CD8-positive, alpha-beta memory T cell (primary cell): ENCODE measurements at places on chromosomes 2 and 18.

DNA sequence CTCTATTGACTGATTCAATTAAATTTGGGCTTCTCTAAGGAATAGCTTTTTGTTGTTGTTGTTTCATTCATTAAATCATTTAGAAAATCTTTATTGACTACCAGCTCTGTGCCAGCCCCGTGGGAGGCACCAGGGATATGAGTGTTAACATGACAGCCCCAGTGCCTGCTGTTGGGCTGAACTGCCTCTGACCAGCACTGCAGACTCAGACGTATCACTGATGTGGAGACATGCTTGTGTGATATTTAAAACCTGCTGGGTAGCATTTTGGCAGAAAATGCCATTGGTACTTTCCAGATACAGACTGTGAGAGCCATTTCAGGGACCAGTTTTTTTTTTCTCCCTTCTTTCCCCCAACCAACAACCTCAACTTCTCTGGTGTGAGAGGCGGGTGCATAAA lies 38.6 kb upstream of the KCNF1 start:
- no peak for DNase-seq

- no peak for DNase-seq
Measured at GRCh38 chr2:132473174-132473883, 56.7 kb downstream of the GPR39 start.

GRCh38 chr2:136156411-136156810 lies 38.5 kb upstream of the CXCR4 start:
- DNase-seq, result no peak

DNA sequence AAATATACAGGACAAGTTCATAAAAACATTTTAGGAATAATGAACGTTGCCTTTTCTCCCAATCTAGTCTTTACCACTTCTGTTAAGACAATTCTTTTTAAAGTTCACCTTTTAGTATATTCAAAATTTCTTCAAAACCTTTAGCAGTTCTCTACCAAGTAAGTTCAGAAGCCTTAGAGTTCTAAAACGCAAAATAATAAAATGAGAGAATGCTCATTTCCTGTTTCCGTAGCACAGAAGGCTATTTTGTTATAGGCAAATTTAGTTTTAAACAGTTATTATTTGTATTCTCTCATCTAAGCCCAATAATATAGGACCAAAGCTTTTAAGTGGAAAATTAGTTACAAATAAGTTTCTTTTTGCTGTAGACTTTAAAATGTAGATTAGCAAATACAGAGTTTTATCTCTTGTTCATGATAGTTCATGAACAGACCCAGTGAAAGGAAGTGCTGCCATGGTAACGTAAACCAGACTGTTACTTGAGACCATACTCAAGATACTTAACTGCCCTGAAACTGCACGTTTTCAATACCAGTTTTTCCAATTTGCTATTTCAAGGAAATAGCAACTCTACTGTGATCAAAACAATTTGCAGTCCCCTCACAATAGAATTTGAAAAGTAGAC lies 173.1 kb upstream of the STON1 start:
- no peak for DNase-seq

DNA sequence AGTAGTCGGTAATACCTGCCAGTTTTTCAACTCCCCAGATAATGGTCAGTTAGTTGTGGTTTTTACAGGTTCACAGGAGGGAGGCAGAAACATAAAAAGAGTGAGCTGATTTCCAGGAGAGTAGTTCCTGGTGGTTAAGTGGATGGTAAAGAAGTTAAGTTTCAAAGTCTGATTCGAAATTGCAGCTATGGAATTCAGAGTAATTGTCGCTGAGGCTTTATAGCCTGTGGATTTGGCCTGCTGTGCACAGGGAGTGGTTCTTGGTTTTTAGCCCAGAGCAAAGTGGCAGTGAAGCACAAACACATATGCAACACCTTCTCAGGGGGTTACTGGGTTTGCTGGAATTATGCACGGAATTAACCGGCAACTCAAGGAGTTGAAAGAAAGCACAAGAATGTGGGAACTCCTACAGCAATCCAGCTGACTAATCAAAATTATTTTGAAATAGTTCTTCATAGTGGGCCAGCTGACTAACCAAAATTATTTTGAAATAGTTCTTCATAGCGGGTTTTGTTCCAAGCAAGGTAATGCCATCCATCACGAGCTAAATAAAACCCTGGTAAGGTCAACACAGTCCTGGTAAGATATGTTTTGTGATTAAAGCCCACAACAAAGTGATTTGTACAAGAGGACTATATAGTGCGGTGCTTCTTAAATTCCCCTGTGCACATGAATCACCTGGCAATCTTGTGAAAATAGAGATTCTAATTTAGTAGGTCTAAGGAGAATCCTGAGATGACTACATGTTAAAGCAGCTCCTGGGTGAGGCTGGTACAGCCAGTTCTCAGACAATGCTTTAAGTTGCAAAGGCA lies 94.4 kb downstream of the SGPP2 start:
- no peak for DNase-seq

GRCh38 chr18:51039138-51040112 lies 9.4 kb downstream of the SMAD4 start:
- DNase-seq, result no peak

GRCh38 chr2:17475286-17475685 lies 43.0 kb downstream of the RAD51AP2 start:
- DNase-seq, result no peak

DNA sequence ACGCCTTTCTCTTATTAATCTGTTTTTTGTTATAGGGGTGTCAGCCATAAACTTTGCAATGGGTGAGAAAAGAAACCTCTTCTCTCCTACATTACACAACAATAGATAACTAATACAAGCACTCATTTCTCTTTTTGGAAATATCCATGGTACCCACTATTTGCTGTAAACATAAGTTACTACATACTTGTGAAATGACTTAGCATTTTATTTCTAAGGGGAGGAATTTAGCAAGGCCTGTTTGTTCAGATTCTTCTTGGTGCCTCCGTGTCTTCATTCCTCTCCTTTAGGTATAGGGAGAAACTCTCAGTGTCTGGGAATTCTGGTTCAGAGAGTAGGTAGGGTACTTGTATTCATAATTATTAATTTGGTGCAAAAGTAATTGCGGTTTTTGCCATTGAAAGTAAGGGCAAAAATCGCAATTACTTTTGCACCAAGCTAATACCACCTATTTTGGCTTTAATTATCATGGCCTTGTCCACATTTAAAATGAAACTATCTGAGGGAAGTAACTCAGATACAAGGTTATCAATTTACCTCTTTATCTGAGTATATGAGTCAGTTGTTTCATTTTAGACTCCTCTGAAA lies 134.8 kb downstream of the MREG start:
- no peak for DNase-seq

- DNase-seq, result no peak
Measured at GRCh38 chr2:68880213-68880612, 9.0 kb upstream of the BMP10 start.

DNA sequence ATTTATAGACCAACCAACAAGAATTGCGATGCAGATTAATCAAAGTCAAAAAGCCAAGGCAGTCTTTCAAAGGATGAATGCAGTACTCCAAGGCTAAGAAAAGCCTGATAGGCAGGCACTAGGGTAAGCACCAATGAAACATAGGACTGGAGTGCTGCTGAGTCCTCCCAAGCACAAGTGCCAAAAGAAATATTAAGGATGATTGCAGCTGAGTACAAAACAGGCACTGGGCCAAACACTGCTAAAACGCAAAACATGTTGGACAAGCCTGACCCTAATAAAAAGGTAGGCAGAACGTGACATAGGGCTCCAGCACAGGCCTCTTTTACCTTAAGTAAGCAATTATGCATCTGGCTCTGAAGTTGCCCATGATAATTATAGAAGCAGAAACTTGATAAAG lies 160.1 kb upstream of the LRP1B start:
- no peak for DNase-seq

DNA sequence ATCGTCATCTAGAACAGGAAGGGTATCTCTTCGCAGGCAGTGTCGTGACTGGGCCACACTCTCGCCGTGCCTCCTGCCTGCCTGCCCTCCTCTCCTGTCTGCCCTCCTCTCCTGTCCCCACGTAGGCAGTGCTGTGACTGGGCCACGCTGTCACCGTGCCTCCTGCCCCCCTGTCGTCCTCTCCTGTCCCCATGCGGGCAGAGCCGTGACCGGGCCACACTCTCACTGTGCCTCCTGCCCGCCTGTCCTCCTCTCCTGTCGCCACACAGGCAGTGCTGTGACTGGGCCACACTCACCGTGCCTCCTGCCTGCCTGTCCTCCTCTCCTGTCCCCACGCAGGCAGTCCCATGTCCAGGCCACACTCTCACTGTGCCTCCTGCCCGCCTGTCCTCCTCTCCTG lies 51.4 kb downstream of the ZNF236 start:
- DNase-seq, result no peak

GRCh38 chr2:217392930-217393584 lies 533.2 kb upstream of the TNP1 start:
- no peak for DNase-seq

GRCh38 chr2:237916296-237916695 lies 50.5 kb upstream of the UBE2F start:
- DNase-seq, result no peak

GRCh38 chr2:169036736-169037440 lies 5.8 kb upstream of the ABCB11 start:
- no peak for DNase-seq

- DNase-seq, result no peak
Measured at GRCh38 chr2:159882130-159882745, 84.2 kb upstream of the CD302 start.

GRCh38 chr18:79421275-79421857 lies 25.6 kb downstream of the NFATC1 start:
- DNase-seq, result no peak

GRCh38 chr2:197237291-197238042 lies 73.1 kb downstream of the ANKRD44 start:
- DNase-seq, result no peak

DNA sequence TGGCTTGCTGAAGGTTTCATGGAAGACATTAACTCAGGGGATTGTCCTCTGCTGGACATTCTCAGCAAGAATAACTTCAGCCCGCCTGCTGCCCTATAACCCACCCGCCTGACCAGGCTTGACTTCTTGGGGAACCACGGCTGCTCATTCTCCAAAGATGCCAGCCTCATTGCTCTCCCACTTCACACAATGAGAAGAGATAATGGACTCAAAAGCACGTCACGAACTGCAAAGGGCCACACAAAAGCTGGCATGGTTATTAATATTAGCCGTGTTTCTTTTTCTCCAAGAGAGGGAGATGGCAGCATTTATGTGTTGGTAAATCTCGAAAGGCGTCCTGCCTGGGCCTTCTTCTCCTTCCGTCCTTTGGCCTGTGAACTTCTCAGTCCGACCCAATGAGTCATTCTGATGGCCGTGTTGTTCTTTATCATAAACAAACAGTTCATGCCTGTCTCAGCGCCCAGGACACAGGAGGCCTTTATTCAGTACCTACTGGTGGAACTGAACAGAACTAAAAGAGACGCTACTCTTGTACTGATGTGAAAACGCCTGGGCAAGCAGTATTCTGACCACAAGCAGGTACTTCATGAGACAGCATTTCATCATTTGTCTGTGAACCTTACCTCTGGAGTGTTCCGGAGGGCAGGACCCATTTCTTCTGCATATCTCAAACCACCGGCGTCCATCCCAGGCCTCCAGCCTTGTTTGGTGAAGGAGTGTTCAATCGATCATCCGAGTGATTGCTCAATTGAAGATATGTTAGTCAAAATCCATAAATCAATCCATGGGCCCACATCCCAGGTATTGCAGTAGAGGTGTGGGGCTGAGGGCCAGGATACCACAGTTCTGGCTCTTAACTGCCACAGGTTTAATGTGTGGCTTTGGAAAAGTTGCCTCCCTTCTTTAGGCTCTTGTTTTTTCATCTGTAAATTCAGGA lies 25.1 kb upstream of the KLHL29 start:
- DNase-seq, result no peak

DNA sequence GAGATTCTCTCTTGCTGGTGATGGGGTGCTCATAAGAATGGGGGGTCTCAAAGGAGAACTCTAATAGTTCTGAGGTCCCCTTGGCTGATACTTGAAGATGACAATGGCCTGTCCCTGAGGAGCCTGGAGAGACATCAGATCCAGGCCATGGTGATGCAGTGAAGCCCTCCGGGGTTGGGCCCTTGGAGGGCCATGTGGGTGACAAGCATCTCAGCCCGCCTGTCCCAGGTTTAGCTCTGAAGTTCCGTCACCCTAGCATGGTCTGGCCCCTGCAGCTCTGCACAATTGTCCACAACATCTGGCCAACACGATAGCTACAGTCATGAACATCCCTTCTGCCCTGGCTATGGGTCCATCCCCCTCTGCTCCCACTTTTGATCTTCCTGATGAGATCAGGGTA lies 202.8 kb upstream of the HS6ST1 start:
- DNase-seq, result no peak

DNA sequence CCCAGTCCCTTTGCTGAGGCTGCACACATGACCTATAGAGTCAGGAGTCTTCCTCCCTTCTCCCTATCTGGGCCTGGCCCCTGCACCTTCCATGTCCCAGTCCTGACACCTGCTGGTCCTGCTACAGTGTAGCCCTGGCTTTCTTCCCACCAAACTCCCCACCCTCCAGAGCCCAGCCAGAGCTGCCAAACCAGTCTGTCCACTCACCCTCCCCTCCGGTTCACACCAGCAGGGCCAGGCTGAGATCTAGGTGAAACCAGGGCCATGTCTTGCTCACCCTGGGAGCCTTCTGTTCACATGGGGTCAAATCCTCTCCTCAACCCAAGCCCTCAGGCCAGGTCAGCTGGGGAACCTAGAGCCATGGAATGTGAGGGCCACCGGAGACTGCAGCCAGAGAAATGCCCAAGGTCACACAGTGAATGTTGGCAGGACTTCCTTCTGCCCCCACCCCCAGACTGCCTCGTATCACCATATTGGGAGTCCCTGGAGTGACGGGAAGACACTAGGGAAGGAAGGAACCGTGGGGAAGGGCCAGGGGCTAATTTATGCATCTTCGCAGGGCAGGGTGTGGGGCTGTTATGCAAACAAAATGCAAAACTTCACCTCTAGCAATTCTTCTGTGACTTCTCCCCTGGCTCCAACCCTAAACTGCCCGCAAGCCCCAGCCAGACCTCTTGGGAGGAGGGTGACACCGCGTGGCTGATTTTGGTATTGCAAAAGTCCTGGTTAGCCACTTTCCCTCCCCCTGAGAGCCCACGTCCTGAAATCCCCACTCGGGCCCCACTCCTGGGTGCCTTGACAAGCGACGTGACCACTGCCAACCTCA lies 14.6 kb downstream of the TNS1 start:
- no peak for DNase-seq

DNA sequence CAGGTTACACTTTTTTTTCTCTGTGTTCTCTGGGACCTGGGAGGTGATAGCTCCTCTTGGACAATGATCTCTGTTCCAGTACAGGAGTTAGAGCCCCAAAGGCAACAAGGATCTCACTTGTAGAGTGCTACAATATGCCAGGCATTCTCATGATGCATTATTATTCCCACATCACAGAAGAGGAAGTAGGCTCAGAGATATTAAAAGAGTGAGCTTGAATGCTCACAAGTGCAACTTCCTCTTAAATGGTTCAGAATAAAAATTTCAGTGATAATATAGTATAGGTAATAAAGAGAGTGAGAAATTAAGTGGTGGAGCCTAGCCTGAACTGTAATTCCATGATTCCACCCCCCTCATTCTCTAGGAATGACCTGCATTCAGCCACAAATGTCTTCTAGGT lies 21.4 kb downstream of the POLE4 start:
- no peak for DNase-seq

GRCh38 chr2:54722641-54723040 lies 821 bp upstream of the EML6 start:
- no peak for DNase-seq

- no peak for DNase-seq
Measured at GRCh38 chr2:100906131-100906530, 86.2 kb downstream of the NPAS2 start.
